Fibroblast of skin of back (primary cell): ENCODE measurements at places on chromosomes 6 and 20.

DNA sequence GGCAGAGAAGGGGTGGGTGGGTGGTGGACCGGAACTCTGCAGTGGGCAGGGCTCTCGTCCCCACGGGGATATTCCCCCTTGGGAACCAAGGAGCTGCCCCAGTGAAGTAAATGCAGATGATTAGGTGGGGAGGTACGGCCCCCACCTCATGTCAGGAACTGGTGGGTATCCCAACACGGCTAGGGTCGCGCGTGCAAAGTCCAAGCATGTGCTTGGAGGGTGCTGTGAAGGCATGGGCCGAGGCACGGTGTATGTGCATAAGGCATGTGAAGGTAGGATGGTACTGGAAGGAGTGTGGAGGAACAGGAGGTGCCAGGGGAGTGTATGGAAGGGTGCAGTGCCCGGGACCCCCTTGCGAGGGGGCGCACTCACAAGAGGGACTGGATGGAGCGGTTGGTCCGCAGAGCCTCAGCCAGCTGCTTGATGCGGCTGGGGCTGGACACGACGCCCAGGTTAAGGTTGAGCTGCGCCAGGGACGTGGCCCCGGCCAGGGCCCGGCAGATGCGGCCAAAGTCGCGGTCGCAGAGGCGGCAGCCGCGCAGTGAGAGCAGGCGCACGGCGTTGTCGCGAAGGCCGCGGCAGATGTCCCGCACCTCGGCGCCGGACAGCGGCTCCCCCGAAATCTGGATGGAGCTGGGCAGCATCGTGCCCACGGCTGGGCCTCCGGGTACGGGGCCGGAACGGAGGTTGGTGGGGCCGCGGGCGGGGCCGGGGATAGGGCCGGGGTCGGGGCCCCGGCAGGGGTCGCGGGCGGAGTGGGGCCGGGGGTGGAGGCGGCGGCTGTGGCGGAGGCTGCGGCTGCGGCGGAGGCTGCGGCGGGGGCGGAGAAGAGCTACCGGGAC lies 783 bp downstream of the LRRC73 start:
- no peak for DNase-seq

GRCh38 chr6:121274666-121275295 lies 59.5 kb downstream of the TBC1D32 start:
- no peak for DNase-seq

DNA sequence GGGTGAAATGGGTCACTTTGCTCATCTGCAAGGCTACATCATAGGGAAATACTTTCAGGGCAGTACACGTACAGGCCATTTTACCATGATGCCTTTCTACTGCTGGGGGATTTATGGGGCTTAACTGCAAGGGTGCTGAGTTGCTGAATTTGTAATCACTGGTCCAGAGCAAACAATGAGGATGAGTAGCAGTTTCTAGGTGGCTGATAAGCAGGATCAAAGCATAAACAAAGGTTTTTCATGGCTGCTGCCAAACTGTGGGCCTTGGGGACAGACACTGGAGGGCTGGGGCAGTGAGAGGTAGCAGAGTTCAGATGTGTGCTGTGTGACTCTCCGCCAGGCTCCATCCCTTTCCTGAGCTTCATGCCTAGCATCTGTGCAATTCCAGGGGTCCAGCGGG lies 68.3 kb downstream of the CNBD2 start:
- no peak for DNase-seq

GRCh38 chr20:5270603-5271002 lies 46.2 kb downstream of the PROKR2 start:
- DNase-seq: no peak

DNA sequence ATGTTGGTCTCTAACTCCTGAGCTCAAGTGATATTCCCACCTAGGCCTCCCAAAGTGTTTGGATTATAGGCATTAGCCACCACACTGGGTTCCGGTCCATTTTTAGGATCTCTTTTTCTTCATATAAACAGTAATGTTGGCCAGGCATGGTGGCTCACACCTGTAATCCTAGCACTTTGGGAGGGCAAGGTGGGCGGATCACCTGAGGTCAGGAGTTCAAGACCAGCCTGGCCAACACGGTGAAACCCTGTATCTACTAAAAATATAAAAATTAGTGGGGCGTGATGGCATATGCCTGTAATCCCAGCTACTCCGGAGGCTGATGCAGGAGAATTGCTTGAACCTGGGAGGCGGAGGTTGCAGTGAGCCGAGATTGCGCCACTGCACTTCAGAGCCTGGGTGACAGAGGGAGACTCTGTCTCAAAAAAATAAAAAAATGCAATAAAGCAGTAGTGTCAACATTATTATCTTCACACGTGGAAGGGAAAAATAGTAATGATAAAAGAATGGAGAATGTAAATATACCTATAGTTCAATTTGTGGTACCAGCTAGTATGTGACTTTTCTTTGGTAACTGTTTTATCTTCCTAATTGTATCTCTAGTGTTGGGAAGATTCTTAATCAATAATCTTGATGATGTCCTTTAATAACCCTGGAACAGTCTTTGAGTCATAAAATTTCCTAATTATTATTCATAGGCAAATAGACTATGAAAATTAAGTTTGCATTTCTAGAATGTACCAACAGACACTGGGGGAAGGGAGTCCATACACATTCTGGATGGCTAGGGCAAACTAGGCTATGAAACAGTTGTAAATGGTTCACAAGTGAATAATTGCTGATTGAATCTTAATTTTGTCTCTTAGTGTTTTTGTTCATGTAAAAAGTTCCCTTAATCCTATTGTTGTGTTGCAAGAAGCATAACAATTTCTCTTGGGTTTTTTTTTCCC lies 3.6 kb downstream of the PARD6B start:
- no peak for DNase-seq

DNA sequence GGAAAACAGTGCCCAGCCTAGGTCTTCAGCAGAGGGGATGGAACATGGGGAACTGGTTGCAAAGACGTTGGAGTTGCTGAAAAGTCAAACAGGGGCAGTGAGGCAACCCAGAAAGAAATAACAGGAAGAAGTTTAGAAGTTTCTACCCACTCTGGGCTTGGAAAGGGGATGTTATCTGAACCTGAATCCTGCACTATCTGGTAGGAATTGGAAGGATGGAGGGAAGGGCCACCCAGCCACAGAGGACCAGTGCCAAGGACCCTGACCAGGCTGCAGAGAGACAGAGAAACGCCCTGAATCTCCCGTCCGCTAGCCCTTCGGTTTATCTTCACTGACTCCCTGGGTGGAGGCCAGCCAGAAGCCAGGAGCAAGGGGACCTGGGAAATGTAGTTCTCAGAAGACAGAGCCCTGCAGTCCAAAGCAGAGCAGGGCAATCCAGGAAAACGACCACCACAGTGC lies 217.3 kb upstream of the RREB1 start:
- peak; percentile 14 for DNase-seq

DNA sequence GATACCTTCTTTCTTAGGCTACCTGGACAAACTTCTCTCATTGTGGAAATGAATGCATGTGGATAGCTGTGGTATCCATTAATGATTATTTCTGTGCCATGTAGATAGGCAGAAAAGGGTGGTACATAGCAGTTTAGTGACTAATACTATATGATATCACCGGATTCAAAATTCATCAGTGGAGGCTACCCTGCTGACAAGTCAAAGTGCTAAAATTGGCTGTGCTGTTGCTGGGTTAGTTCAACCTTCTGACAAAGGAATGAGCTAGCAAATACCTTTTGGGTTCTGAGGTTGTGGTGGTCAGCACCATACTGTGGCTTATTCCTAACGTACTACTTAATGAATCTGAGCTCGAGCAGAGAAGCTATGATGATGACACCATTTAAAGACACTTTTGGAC lies 109.1 kb downstream of the TFAP2B start:
- DNase-seq: peak; percentile 18

DNA sequence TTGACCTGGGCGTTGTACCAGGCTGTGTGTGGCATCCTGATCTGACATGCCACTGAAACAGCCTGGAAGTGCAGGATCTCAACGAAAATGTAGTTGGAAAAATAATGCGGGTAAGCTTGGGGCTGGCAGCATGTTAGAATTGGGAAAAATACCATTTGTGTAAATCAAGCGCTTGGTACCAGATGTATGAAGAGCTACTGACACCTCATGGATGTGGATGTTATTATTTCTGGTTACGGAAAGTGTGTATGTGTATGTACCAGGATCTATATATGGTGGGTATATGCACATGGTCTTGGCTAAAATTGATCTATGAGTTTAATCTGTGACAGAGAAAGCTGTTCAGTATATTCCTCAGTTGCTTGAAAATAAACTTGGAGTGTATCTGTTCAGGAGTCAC lies 22.7 kb downstream of the HIVEP1 start:
- DNase-seq: no peak

DNA sequence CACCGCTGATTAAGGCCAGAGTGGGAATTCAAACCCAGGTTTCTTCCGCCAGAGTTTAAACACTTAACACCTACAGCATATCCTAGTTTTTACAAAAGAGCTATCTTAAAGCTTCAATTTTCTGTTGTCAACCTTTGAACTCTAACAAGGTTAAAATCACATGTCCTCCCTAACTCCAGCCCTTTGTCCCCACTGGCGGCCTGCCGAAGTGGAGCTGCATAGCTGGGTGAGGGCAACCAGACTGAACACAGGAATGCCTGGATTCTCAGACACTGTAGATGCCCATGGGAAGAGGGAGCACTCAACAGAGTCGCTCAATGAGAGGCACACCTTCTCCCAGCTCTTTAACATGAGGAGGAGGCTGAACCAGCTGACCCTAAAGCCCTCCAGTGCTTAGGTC lies 59.1 kb downstream of the LRFN2 start:
- DNase-seq: no peak

DNA sequence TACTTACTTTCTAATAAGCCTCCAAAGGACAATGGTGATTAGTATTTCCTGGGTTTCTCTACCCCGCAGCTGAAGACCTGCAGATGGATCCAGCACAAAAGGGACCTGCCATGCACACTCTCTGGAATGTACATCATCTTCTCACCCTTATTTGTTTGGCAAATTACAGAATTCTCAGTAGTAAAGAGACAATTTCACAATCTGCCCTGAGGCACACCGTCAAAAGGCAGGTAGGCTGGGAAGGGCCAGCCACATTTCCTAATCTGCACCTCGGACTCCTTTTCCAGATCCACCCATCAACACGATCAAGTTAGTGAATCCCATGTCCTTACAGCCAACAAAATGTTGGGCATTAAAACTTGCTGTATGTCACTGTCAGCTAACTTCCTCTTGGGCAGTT lies 4.9 kb downstream of the OVOL2 start:
- no peak for DNase-seq

DNA sequence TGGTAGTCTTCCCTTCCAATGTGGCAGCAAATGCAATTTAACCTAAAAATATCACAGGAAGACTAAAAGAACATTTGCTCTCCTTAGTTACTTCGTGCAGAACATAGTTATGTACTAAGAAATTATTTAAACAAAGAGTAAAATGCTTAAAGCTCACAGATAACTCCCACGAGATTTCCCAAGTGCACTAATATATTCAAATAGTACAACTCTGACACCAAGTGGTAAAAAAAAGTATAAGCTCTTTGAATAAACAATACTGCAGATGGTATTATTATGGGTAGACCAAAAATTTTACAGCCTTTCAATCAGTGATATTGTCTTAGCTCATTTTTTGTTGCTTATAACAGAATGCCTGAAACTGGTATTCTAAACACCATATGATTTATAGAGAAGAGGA lies 52.8 kb upstream of the FILIP1 start:
- DNase-seq: peak; percentile 53

DNA sequence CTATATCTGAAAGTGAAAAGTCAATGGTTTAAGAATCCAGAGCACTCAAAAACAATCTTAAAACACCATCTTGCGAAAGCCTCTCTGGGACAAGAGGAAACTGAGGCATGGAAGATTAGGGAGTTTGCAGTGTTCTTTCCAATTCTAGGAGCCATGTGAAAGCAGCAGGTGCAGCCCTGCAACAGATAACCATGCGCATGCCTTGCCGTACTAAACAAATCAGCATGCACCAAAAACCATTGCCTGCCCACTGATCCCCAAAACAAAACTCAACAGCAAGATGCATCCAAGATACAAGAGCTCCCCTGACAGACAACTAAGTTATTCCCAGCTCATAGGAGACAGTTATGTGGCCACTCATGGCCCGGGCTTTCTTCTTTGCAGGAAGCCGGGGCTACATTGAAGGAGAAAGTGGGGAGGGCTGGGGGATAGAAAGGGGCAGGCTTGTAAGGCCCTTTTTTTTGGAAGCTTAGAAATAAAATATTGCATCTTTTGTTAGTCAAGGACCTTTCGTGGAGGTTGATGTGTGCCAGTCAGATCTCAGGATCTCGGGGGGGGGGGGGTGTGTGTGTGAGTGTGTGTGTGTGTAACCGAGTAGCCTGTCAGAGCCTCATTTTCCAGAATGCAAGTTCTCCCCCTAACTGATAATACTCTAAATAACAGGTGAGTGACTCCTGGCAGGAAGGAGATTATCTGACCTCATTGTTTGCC lies 178.4 kb downstream of the MBOAT1 start:
- no peak for DNase-seq

GRCh38 chr6:33490198-33490597 lies 35.8 kb downstream of the ZBTB9 start:
- no peak for DNase-seq

- peak; percentile 68 for DNase-seq
Measured at GRCh38 chr6:169250660-169251059, 3.0 kb downstream of the THBS2 start.

GRCh38 chr6:6008648-6009421 lies 2.1 kb upstream of the NRN1 start:
- DNase-seq: peak; percentile 90

GRCh38 chr20:34604980-34605788 lies 46.7 kb downstream of the MAP1LC3A start:
- peak; percentile 26 for DNase-seq

- DNase-seq: no peak
Measured at GRCh38 chr6:29200767-29201662, 30.3 kb downstream of the OR2J2 start.

GRCh38 chr20:53971096-53971683 lies 99.2 kb downstream of the BCAS1 start:
- no peak for DNase-seq

DNA sequence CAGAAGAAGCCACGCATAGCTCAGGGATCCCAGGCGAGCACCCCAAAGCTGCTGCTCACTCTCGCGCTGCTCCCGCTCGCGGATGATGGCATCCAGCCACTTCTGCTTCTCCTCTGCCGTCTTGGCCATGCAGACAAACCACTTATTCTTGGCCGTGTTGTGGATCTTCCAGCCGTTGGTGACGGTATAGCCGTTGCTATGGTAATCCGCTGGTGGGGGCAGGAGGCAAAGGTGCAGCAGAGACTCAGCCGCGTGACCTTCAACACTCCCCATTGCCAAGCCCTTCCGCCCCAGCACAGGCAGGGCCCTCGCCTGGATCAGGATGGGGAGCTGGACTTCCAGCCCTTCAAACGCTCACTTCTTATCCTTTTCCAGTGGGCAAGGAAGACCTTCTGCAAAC lies 136.9 kb downstream of the PREX1 start:
- DNase-seq: no peak
